CD4-positive, alpha-beta memory T cell (primary cell): ENCODE measurements at places on chromosomes 16 and 17. TPM values are rescaled to one million over a fixed set of nuclear protein-coding genes. Genes with fewer than 3 reads are reported as not detected.

GNG13 gene
- total RNA-seq: not detected

DNA sequence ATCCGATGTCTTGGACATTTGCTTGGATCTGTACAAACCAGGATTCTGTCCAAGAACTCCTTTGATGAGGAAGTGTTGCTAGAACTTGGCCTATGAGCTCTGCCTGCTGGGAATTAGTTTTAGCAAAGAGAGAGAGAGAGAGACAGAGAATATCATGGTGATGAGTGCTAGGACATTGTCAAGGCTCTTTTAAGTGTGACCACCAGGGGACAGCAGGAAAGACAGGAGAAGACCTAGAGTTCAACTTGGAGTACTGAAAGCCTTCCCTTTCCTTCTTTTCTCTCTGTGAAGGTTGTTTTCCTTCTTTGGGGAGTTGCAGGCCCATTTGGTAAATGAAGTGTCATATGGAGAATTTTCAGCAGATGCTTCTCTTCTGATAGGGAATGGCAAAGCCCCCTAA, 389.2 kb upstream of the HSBP1 start:
- H3K27ac ChIP-seq: no peak overlapping the region
- no peaks in the 10 kb centered on the region for H3K36me3 ChIP-seq
- no peak overlapping the region for H3K4me3 ChIP-seq
- DNase-seq: no peak

CBX1 gene
- total RNA-seq: 37.1 TPM

MYH8 gene
- total RNA-seq: not detected

DNA sequence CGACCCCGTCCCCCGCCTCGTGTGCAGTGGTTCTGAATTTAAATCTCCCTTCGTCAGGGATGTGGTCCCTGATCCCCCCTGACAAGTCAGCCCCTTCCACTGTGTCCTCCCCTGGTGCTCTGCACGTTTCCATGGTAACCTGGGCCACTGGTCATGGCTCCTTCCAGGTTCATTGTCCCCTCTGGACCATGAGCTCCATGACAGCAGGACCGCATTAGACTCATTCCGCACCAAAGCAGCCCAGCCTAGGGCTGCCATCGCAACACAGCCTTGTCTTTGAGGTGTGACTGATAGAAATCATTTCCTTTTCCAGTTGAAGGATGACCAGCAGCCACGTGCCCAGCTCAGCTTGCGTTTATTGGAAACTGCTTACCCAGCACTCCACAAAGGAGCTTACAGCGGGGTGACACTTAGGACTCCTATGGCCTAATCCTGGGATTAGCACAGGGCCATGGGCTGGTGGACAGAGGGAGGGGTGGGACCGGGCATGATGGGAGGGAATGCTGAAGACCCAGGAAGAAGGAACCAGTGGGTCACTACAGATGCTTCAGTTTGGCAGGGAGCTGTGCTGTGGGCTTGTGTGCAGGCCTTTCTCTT, 7.6 kb downstream of the RCVRN start:
- no peaks in the 10 kb centered on the region for H3K27me3 ChIP-seq
- H3K27ac ChIP-seq: no peak overlapping the region
- no peak for DNase-seq
- H3K4me1 ChIP-seq: no peaks in the 10 kb centered on the region

GRCh38 chr17:63185420-63185819, 219.4 kb downstream of the TANC2 start:
- no peak overlapping the region for H3K27ac ChIP-seq
- H3K27me3 ChIP-seq: no peaks in the 10 kb centered on the region
- no peaks in the 10 kb centered on the region for H3K4me1 ChIP-seq
- no peaks in the 10 kb centered on the region for H3K36me3 ChIP-seq

CEMP1 gene
- total RNA-seq: 1.7 TPM

- H3K4me3 ChIP-seq: no peak overlapping the region
- no peaks in the 10 kb centered on the region for H3K36me3 ChIP-seq
- DNase-seq: no peak
- peaks cover 34% of the 10 kb centered on the region for H3K4me1 ChIP-seq
- H3K27ac ChIP-seq: no peak overlapping the region
These were observed 48.9 kb downstream of the UBE2G1 start for GRCh38 chr17:4317610-4318009.

CDC42EP4 gene
- total RNA-seq: 1.1 TPM

GRCh38 chr17:83176623-83177583, 97.5 kb downstream of the METRNL start:
- H3K27ac ChIP-seq: no peak overlapping the region
- no peaks in the 10 kb centered on the region for H3K4me1 ChIP-seq
- no peaks in the 10 kb centered on the region for H3K36me3 ChIP-seq
- no peaks in the 10 kb centered on the region for H3K27me3 ChIP-seq
- H3K4me3 ChIP-seq: no peak overlapping the region
- no peak for DNase-seq

GRCh38 chr17:74856112-74856511, 3.6 kb downstream of the GRIN2C start:
- peaks cover 46% of the 10 kb centered on the region for H3K27me3 ChIP-seq
- H3K27ac ChIP-seq: no peak overlapping the region
- no peak overlapping the region for H3K4me3 ChIP-seq
- H3K4me1 ChIP-seq: peaks cover 29% of the 10 kb centered on the region
- no peak for DNase-seq

KRTAP9-8 gene
- not detected for total RNA-seq

GRCh38 chr17:80468781-80469493, 7.5 kb downstream of the NPTX1 start:
- H3K4me3 ChIP-seq: no peak overlapping the region
- H3K27me3 ChIP-seq: peaks cover 13% of the 10 kb centered on the region
- no peaks in the 10 kb centered on the region for H3K4me1 ChIP-seq

ZNF205 gene
- total RNA-seq: not detected
